ENCODE measurements at places on chromosomes 6 and 20.

GRCh38 chr20:1776681-1777475, 118.3 kb upstream of the SIRPA start:
- peak; percentile 95 for DNase-seq

DNA sequence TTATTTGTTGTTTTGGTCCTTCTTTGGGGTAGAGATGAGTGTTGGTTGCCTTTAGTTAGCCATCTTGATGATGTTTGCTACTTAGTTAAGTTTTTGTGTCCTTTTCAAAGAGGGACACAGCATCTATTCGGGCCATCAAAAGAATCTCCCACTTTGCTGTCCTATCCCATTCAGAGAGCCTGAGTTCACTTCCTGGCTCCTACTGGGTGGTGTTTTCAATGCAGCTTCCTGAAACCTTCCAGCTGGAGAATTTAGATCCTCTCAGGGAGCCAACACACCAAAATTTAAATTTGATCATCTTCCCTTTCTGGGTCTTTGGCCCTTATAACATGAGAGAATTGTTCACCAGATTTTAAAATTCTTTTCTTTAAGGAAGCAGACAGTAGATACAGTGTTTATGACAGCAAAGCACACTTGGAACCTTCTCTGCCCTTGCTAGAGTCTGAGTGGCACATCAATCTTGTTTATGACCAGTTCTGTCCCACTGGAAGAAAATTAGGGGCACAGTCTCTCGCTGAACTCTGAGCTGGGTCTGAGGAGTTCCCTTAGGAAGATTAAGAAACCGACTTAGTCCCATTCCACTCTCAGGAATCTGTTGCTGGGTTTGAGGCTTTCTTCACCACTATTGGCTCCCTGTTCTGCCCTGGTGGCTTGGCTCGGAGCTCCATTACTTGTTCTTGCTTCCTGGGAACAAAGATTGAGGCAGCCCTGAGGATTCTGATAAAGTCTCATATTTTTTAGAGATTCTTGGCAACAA, 115.5 kb downstream of the CCDC170 start:
- no peak for DNase-seq

DNA sequence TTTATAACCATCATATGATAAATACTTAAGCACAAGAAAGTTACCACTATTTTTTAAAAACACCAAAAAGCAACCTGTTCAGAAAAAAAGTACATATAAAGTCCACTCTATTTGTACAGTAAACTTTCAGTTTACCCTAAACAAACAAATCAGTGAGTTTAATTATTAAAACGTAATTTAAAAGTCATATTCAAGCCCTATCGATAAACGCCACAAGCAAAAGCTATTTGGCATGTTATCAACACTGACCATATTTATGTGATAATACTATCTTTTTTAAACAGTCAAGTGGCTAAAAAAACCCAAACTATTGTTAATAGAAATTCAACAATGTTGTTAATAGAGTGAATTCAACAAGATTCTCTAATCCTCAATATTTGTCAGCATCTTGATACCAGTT, 1.9 kb downstream of the KATNA1 start:
- DNase-seq, result no peak

- no peak for DNase-seq
Measured at GRCh38 chr6:12371641-12372146, 81.5 kb downstream of the EDN1 start.

- peak; percentile 80 for DNase-seq
Measured at GRCh38 chr6:28589234-28589956, 63.7 kb downstream of the GPX5 start.

DNA sequence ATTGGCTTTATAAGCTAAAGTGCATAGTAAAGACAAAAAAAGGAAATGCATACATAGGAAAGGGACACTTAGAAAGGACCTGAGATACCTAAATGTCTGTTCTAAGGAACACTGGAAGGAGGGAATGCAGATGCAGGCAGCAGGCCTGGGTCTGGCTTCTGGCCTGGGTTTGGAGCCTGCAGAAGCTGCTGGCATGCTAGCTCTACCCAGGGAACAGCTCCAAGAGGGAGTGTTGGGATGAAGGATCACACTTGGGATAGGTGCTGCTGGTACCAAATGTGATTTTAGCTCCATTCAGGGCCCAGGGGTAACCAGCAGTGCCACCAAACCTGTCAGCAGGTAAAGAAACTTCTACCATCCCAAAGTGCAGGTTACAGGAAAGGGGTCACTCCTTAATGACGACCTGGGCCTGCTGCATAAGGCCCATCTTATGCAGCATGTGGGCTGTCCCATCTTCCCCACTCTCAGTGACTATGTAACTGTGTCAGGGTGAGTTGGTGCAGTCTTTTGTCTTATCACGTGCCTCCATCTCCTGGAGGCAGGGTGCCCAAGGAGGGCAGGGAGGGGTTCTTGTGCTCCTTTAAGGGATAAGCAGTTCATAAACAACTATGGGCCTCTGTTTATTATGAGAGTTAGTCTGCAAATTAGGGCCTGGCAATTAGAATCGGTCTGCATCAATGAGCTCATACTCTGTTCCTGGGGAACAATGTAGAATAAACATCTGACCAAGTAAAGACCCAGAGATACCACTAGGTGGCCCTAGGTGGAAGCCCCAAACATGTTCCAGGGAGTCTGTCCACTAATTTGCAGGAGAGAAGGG, 26.9 kb downstream of the DDX27 start:
- no peak for DNase-seq

- DNase-seq, result no peak
Measured at GRCh38 chr20:61026731-61027130, 225.3 kb upstream of the CDH4 start.

DNA sequence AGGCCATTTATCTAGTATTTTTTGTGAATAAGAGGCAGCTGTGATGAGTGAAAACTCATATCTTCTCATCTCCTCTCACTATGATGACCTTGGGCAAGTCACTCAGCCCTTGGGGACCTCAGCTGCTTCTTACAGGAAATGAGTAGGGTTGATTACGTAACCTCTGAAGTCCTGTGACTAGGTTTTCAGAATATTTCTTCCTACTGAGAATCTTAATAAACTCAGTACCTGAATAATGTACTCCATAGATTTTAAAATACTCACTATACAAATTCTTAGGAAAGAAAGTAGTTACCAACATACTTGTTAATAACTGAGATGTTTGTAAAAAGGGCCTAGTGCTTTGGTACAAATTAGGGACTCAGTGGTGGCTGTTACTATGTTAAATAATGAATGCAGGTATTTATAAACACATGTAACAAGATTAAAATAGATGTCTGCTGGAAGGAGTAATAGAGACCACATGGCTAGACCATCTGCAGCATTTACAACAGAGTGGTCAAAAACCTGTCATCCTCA, 60.9 kb downstream of the RPRD1B start:
- no peak for DNase-seq

GRCh38 chr6:75693534-75693933, 55.5 kb upstream of the MYO6 start:
- DNase-seq, result no peak

DNA sequence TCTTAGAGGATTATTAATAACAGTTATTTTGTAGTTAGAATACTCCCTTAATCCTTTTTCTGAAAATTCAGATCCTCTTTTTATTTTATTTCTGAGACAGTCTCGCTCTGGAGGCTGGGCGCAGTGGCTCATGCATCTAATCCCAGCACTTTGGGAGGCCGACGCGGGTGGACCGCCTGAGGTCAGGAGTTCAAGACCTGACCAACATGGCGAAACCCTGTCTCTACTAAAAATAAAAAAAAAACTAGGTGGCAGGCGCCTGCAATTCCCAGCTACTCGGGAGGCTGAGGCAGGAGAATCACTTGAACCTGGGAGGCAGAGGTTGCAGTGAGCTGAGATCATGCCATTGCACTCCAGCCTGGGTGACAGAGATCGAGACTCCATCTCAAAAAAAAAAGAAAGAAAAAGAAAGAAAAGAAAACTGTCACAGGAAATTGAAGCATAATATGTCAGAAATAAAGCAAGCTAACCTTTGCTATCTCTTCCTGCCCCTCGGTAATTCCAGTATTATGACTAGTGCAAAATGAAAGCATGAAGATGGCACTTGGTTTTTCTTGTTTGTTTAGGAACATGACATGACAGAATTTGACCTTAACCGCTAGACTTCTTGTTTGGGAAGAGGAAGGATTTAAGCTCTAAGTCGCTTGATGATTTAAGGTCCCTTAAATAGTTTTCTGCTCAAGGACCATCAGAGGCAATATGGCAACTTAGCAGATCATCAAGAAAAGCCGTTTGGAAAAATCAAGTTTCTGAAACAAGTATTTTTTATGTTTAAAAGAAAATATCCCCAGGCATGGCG, 1.8 kb upstream of the RBM39 start:
- DNase-seq, result no peak

DNA sequence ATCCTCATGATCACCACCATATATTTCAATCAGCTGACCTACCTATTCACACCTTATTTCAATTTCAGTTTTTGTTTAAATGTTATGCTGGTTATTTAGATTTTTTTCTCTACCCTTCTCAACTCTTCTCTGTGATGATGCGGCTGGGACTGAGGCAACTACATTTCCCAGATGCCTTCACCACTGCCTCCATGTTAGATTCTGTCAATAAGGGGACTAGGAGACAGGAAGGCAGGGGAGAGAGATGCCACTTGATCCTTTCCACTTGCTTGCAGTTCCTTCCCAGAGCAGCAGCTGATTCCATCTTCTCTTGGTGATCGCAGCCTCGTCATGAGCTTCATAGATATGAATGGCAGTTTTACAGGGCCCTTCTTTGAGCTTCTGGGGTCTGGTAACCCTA, 33.5 kb upstream of the POU3F2 start:
- no peak for DNase-seq

GRCh38 chr6:45552536-45552935, 174.8 kb upstream of the SUPT3H start:
- DNase-seq, result no peak

- no peak for DNase-seq
Measured at GRCh38 chr6:142355520-142356174, 53.8 kb downstream of the ADGRG6 start.

DNA sequence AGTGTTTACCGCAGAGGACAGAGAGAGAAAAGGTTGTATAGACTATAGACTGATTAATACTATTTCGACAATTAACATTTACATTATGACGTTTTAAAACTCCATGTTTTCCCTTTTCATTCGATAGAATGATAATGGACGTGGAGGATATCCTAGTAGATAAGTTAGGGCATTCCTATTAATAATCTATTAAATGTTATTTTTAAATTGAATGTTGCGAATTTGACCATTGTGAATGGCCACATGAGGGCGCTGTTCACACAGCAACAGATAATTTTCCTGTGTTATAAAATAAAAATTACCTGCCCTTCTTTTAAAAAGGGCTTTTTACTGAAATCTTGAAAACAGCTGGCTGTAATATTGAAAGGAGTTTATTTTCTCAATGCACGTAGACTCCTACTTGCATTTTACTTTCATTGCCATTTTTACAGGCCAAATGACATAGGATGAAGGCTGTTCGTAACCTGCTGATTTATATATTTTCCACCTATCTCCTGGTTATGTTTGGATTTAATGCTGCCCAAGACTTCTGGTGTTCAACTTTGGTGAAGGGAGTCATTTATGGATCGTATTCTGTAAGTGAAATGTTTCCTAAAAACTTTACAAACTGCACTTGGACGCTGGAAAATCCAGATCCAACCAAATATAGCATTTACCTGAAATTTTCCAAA, 3.3 kb downstream of the ADGRB3 start:
- DNase-seq, result peak; percentile 51

- no peak for DNase-seq
Measured at GRCh38 chr20:34155836-34156235, 43.8 kb upstream of the EIF2S2 start.

DNA sequence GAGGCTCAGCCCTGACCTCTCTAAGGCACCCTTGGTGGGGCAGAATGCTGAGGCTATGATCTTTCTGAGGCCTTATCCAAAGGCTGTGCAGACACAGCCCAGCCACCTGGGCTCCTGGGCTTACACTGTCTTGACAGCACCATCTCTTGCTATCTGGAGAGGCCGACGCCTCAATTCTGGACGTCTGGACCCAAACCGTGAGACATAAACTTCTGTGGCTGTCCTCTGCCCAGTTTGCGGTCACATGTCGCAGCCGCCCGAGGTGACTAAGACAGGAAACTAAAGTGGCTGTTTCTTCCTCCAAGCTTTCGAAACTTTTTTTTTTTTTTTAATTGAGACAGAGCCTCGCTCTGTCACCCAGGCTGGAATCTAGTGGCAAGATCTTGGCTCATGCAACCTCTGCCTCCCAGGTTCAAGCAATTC, 49.3 kb downstream of the PRR18 start:
- DNase-seq, result no peak

- no peak for DNase-seq
Measured at GRCh38 chr6:1382883-1383728, 6.3 kb upstream of the FOXF2 start.

DNA sequence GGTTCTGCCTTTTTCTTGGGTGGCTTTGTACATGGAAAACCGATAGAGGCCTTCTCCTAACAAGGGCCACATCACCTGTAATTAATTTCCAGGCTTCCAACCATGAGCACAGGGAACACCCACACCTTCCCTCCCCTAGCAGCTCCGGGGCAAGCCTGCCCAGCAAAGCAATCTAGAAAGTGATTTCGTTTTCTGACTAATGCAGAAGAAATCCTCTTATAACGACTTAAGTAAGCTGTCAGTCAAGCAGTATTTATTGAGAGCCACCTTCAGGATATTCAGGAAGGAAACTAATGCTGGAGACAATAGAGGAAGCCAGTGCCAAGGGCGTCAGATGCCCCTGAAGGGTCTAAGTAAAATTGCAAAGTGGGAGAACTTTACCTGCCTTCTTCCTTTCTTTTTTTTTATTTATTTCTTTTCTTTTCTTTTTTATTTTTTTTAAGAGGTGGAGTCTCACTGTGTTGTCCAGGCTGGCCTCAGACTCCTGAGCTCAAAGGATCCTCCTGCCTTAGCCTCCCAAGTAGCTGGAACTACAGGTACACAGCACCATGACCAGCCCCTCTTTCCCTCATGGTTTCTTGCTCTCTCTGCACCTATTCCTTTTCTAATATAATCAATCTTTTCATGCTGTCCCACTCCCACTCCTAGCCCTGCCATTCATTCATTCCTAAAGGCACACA, 67.5 kb upstream of the MBOAT1 start:
- DNase-seq, result no peak

DNA sequence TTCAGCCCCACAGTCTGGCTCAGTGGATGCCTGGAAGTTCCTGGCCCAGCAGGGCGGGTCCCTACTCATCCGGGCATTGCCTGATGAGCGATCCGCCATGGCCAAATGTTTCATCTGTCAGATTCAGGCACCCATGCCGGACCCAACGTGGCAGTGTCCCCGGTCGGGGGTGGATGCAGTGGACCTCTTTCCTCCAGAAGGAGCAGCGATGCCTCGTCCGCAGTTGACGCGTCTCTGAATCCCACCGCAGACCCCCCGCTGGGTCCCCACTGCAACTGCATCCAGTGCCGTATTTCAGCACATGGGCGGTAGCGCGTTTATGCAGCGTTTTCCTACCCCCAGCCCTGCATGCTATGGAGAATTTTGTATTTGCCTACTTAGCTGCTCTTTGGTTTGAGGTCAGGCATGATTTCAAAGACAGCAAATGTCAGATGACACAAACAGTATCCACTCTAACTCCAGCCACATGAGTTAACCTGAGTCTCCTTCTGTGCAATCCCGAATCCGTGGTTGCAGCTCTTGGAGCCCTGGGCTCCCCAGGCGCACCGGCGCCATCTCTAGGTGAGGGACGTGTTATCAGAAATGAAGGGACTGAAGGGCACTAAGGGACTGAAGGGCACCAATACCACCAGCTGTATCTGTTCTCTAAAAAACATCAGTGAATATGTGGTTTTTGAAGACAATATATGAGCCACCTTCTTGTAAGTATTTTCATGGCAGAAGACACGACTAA, 72.6 kb upstream of the THBS2 start:
- no peak for DNase-seq

GRCh38 chr6:139364302-139364981, 10.0 kb downstream of the CITED2 start:
- DNase-seq, result no peak

- DNase-seq, result no peak
Measured at GRCh38 chr6:35477551-35478179, 9.5 kb downstream of the RPL10A start.

Data from NCI-H446 (cell line).